ENCODE measurements at places on chromosomes 1 and 21.

DNA sequence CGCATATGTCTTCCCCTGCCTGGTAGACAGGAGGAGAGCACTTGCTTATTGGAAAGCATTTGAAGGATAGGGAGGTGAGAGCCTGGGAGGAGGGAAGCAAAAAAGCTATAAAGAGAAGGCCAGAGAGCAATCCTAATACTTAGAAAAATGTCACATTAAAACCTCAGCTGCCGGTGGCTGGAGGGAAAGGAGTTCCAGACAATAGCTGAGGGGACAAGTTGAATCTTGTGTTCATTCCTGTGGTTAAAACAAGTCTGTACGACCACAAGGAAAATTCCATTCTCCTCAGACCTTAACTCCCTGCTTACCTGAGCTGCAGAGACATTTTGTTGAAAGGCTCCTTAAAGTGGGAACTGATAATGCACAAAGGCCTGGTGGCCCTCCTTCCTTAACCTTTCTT lies 218.8 kb upstream of the CAMK1G start:
- DNase-seq, result no peak

DNA sequence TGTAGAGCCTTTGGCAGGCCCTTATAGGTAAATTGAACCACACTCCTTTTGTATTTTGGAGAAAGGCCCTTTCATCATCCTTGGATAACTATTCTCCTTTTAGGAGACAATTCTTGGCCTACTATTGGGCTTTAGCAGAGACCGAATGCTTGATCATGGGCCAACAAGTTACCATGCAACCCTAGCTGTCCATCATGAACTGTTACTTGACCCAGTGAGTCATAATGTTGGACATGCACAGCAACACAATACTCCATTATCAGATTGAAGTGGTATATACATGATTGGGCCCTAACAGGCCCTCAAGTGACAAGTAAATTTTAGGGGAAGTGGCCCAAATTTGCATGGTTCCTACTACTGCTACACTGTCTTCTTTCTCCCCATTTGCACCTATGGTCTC lies 84.4 kb downstream of the CATSPERE start:
- DNase-seq, result no peak

DNA sequence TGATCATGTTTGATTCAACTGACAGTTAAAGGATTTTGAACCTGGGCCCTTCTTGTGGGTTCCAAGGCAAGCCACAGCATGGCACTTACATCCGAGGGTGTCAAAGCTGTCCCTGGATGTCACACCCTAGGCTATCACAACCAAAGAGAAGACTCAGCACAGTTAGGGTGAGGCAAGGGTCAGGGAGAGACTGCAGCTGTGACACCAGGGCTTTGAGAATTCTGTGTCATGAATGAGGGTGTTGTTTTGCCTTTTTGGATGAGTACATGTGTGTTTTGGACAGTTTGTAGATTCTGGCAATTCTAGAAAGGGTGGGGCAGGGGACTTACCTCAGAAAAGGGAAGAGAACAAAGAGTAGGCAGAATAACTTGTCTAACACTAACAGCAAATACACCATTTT lies 37.8 kb upstream of the ZNF326 start:
- DNase-seq, result no peak

- peak; percentile 43 for DNase-seq
These were observed 104.0 kb upstream of the RUNX3 start for GRCh38 chr1:25033828-25034705.

GRCh38 chr1:82226186-82226505 lies 425.4 kb downstream of the ADGRL2 start:
- no peak for DNase-seq

DNA sequence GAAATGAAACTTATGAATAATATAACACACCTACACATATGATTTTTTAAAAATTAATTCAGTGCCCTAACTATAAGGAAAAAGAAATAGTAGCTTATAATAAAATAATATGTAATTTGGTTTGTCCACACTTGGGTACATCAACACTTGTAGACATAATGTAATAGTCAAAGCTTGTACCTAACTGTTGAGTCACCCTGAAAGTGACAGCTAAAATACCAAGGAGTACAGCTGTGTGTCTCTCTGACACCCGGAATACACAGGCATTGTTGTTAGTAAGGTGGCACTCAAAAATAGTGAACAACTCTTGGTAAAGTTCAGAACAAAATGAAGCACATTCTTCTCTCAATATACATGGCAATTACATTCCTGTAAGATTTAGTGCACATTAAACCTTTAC lies 243.4 kb downstream of the TRABD2B start:
- no peak for DNase-seq

DNA sequence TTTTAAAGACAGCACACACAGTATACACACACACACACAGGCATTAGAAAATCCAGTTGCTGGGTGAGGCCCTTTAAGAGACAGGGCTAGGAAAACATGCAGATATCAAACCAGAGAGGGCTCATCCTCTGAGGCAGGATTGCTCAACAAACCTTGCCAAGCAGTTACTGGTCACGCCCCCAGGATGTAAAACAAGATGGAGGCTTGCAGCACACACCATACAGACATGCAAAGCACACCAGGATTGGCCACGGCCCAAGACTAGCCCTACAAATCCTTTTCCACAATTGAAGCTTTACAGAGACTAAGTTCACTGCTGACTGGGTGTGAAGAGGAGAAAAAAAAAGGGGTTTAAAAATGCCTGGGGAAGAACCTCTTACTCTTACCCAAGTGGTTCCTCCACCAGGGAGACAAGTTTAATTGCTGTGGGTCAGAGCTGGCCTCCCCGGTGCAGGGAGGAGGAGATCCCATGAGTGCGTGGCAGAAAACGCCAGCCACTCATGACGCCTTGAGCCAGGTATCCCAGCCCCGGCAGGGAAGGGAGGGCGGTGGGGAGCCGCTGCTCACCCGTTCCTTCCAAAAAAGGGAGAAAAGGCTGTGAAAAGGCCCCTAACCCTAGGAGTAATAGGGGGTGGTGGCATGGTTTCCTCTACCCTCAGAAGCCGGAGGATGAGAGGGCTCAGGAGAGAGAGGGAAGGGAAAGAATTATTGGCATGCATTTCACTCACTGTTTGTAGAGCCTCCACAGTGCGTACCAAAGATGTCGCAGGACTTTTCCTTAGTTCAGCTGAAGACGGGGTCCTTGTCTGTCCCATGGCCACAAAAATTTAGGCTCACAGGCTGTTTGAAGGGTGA lies 594.6 kb upstream of the ZP4 start:
- DNase-seq, result no peak

GRCh38 chr1:47547753-47548573 lies 110.1 kb downstream of the FOXD2 start:
- no peak for DNase-seq

GRCh38 chr1:101026430-101026788 lies 825 bp upstream of the DPH5 start:
- DNase-seq, result no peak

DNA sequence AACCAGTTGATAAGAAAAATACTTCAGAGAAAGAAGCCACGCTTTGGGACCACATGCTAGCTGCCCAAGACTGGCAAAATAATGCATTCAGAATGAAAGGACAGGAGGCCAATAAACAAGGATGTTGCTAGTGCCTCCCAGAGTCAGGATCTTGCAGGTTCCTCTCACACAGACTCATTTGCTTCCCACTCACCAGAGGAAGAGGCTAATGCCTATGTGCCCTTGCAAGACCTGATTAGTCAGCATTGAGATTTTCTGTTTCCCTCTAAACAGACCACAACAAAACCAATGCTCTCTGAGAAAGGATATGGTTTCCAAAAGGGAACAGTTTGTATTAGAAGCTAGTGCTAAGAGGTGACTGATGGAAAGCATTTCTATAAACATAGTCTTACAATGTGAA lies 85.7 kb downstream of the NRDC start:
- no peak for DNase-seq

DNA sequence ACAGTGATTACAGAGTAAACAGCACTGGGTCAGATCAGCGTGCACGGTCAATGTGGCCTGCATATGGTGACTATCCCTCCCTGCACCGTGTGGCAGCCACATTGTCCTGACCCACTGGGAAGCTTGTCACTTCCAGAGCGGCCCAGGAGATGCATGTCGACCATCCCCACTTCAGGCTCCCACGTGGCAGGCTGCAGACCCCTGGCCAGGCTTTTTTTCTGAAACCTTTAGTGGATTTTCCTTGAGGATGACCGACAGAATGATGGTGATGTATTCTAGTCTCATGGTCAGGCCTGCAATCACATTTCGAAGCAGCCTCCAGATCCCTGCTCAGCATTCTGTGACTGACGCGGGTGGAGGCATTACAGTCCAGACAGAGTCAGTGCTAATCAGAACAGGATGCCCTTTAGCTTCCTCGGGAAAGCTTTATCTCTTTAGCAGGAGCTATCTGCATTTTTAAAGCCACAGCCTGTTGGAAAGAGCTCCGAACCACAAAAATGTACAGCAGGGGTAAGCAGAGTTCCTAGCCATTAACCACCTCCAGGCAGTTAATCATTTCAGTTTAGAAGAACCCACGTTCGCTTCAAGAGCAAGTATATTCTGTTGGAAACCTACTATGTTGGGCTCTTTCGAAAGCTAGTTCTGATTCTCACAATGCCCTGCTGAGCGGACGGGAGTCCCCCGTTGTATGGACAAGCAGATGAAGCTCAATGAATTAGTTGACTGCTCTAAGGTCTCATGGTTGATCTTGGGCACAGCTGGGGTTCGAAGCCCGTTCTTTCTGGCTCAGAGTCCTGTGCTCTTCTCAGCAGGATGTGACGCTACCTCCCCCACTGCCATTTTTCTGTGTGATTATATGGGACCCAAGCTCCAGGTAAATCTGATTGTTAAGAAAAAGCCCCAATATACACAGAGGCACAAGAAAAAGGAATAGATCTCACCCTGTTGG lies 56.5 kb downstream of the IRF2BP2 start:
- DNase-seq, result no peak

GRCh38 chr21:16667395-16667794 lies 845.4 kb upstream of the CXADR start:
- no peak for DNase-seq

DNA sequence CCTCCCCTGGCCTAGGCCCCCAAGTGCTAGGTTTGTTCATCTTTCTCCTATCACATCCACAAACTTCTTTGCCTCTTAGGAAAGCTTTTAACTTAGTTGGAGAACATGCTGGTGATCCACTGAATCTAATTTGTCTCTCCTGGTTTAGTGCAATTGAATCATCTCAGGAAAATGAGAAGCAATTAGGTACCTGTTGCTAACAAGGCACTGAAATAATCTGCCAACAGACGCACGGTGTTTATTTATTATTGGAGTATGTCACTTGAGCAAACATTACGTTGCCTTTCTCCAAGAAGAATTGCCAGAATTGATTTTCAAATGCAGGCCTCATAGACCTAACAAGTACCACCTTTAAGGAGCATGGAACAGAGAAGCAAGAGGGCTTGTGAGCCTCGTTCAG lies 309.4 kb downstream of the NFIA start:
- DNase-seq, result no peak

DNA sequence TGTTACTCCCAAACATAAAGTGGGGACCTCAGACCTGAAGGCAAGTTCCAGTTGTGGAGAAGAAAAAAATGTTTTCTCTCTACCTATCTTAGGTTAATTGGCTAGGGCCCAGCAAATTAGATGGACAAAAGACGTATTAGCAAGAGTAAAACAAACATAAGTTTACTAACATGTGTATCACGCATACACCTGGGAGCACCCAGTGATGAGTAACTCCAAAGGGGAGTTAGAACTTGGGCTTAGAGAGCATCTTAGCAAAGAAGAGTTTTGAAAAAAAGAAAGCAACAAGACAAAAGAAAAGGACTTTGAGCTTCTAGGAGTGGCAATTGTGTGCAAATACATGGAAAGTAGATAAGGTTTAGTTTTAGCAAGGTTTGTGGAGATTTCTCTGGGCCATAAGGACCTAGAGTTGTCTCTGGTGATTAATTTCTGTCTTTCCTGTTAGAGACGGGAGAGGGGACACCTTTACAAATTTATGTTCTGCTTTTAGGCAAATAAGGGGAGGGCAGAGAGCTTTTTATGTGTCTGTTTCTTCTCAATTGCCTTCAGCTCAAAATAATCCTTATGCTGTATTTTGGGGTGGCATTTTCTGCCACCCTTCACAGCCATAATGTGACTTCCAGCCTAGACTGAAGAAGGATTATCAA lies 76.7 kb upstream of the PTGFRN start:
- DNase-seq, result no peak

GRCh38 chr1:84166797-84167196 lies 22.7 kb downstream of the PRKACB start:
- DNase-seq, result no peak

GRCh38 chr1:208164609-208165008 lies 79.6 kb downstream of the PLXNA2 start:
- no peak for DNase-seq
